WERI-Rb-1 (cell line): ENCODE measurements at places on chromosomes 4 and X.

- no peak for DNase-seq
These were observed 92.5 kb downstream of the FNIP2 start for GRCh38 chr4:158861281-158861680.

GRCh38 chr4:145414841-145415240, 66.8 kb upstream of the SMAD1 start:
- no peak for DNase-seq

DNA sequence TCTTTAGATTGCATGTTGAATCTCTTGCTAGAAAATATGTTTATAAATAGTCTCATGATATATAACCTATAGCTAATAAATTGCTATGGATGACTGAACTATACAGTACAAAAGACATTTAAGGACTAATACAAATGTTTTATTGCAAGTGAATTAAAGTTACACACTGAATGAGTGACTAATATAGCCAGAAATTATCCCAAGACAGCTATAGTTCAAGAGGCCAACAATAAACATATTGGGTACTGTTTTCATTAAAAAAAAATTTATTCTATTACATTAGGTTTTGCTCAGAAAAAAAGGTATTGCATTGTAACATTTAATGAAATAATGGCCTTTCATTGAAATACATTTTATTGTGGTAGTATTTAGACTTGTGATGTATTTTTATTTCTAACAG, 819.1 kb downstream of the TRIML1 start:
- DNase-seq = no peak

DNA sequence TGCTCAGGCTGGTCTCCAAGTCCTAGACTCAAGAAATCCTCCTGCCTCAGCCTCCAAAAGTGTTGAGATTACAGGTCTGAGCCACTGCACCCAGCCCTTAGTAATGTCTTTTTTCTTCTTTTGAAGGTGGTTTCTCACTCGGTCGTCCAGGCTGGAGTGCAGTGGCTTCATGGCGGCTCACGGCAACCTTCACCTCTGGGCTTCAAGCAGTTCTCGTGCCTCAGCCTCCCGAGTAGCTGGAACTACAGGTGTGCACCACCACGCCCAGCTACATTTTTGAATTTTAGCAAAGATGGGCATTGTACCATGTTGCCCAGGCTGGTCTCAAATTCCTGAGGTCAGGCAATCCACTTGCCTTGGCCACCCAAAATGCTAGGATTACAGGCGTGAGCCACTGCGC, 32.3 kb upstream of the ASMTL start:
- no peak for DNase-seq

DNA sequence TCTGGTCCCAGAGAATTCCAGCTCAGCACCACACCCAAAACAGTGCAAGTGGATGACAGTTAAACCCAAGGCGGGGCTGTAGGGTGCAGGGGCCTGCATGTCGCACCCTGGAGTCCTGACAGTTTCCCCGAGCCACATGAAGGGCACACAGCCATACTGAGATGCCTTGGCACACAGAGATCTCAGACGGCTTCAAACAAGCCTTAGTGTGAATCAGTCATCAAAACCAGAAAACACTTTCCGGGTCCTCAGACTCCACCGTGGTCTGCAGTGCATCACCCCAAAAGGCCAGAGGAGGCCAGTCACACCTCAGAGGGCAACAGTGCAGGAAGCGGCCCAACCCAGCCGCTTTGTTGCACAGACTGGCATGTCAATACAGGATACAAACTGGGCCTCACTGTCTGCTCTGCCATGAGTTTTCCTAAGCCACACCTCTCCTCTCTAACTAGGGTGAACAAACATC, 64.6 kb upstream of the ENPP6 start:
- DNase-seq = no peak

- DNase-seq = peak; percentile 59
These were observed 28.8 kb upstream of the CFAP47 start for GRCh38 chrX:35890699-35891098.

DNA sequence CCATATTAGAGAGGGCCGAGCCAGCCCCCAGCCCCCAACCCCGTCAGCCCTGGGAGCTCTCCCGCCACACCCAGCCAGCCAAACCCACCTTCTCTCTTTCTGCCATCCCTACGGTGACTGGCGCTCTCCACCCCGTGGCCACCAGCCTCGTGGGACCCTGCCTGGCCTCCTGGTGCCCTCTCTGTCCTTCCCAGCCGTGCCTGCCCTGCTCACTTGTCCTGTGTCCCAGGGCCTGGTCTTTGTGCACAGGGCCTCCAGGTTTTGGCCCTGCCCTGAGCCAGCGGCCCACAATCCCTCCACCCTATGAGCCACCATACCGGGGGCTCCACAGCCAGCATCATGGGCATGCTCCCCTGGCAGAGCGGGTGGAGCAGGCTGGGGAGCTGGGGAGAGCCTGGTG, 77.4 kb downstream of the ABLIM2 start:
- DNase-seq = no peak

- no peak for DNase-seq
These were observed 18.4 kb downstream of the MAML3 start for GRCh38 chr4:140135529-140136088.

GRCh38 chr4:56755901-56756300, 65.6 kb downstream of the SPINK2 start:
- DNase-seq = no peak

DNA sequence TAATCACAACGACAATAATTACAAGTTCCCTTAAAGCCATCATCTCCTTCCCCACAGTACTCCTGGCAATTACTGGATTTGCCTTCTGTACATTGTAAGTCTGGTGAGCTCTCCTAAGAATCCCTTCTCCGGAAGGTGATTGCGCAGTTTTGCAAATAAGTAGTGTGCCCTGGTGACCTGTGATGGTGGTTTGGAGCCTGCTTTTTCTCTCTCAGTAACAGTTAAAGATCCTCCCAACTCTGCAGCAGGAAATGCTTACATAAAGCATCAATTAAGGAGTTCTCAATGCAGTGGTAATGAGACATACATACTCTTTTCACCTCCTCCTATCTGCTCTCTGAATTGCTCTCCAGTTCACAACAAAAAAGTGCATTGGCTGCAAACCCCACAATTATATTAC, 159.7 kb downstream of the SH2D1A start:
- DNase-seq = no peak

DNA sequence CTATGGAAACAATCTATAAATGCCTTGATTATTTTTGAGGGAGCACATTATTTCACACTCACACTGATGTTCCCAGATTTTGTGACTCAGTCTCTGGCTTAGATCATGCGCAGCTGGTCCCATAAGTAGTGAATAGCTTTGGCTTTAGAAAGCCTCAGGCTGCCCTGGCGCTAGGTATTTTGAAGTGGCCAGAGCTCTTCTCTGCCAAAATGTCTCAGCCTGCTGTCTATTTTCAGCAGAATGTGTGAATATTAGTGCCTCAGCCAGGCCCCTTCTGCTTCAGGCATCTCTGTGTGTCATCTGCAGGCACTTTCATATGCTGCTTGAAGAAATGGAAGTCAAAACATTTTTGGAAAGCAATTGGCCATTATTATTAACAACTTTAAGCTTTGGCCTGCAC, 931.0 kb upstream of the INTU start:
- no peak for DNase-seq

DNA sequence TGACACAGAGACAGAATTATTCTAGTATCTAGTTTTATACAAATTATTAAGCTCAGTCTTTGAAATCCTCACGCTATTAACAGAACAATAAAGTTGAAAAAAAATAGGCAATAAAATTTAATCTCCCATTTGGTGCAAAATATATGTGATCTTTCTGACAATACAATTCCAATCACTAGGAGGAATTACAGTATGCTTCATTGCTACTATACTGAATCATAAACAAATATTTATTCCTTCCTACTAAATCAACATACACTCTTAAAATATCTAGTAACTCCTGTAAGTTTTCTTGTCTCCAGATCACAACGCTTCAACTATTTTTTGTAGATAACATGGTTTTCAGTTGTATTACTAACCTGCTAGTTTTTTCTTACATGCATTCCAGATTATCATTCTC, 45.7 kb downstream of the KLHL8 start:
- DNase-seq = no peak

GRCh38 chrX:39508300-39508692, 589.5 kb downstream of the BCOR start:
- DNase-seq = no peak

GRCh38 chr4:171896426-171896825, 83.2 kb downstream of the GALNTL6 start:
- no peak for DNase-seq

- no peak for DNase-seq
These were observed 46.3 kb downstream of the SULT1E1 start for GRCh38 chr4:69813628-69814027.

- no peak for DNase-seq
These were observed 59.6 kb downstream of the DCX start for GRCh38 chrX:111352424-111352823.

GRCh38 chr4:68447201-68447600, at the start of gene TMPRSS11E:
Gene TMPRSS11E (plus strand): TSS chr4:68447463. CDS start chr4:68447513, 50 bp downstream.
- DNase-seq = no peak

DNA sequence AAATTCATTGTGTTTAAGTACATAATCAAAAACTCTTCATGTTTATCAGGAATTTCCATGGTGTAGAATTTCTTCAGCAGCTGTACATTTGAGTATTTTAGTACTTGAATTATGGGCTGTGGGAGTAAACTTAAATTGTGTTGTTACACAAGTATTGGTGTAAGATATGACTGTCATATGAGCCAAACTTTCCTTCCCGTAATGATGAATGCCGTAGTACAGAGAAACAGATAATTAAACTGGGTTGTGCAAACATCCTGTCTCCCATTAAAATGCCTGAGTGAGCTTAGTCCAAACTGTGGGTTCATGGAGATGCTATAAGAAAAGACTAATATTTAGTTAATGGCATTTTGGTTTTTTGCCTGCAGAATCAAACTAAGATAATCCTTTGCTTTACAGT, 159.2 kb downstream of the SLC4A4 start:
- DNase-seq = no peak

DNA sequence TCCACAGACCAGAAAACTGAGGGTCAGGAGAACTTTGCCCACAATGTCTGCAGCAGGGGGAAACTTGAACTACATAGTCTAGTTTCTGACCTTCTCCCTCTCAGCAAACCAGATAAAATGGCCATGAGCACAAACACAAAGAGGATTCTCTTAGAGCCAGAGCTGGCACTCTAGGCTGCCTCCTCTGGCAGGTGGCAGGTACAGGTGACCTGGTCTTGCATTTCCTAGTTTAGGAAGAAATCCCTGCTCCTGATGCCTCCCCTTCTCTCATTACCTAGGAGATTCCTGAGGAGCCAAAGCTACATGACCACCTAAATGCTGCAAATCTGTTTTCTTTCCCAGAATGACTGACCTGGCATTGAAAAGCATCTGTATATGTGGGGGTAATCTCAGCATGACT, 45.1 kb downstream of the ARHGEF9 start:
- DNase-seq = no peak

GRCh38 chr4:19123681-19124080, 1102.1 kb upstream of the LCORL start:
- no peak for DNase-seq

DNA sequence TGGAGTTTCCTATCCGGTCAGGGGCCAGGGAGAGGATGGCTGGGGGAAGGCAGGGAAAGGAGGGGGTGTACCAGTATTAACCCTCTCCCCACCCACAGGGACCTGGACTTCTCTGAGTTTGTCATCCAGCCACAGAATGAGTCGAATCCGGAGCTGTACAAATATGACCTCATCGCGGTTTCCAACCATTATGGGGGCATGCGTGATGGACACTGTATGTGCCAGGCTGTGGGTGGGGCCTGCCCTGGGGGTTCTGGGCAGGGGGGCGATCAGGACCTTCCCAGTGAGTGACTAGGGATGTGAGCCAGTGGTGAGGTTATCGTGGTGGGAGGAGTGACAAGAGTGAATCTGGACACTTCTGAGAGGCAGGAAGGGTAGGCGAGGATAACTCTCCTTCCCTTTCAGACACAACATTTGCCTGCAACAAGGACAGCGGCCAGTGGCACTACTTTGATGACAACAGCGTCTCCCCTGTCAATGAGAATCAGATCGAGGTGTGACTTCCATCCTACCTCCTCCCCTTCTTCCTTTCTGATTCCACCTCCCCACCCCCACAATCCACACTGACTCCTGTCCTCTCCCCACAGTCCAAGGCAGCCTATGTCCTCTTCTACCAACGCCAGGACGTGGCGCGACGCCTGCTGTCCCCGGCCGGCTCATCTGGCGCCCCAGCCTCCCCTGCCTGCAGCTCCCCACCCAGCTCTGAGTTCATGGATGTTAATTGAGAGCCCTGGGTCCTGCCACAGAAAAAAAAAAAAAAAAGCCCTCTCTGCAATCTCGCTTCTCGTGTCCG, 14.6 kb downstream of the USP11 start:
- DNase-seq = no peak

DNA sequence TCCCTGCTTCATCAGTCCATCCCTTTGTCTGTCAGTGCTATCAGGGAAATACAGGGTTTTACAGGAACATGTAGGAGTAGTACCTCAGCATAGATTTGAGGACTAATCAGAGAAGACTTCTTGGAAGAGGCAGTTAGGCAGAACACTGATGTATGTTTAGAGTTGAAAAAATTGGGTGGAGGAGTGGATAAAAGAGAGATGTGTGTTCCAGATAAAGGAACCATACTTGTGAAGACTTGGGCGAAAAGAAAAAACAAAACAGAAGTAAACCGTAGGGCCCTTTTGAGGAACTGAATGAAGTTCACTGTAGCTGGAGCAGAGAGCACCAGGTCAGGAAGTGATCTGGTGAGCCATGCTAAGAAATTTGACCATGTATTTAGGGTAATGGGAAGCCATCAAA, 32.3 kb downstream of the AFF1 start:
- DNase-seq = no peak

DNA sequence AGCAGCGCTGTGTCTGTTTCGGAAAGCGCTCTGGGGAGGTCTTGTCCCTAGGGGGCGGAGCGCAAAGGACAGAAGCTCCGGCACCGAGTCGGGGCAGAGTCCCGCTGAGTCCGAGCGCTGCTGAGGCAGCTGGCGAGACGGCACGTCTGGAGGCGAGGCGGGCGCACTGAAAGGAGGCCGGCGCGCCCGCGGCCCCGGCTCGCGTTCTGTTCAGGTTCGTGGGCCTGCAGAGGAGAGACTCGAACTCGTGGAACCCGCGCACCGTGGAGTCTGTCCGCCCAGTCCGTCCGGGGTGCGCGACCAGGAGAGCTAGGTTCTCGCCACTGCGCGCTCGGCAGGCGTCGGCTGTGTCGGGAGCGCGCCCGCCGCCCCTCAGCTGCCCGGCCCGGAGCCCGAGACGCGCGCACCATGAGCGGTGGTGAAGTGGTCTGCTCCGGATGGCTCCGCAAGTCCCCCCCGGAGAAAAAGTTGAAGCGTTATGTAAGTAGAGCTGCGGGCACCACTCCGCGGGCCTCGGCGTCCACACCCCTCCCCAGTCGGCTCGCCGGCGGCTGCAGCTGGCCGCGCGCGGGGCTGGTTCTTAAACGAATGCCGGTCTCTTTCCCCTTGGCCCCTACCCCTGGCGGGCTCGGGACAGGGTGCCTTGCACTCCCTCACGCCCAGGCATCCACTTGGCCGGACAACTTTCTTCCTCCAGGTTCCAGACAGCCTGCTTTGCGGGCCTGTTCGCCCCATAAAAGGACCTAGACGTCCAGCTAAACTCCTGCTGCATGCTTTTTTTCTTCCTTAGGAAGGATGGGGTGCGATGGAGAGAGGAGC, at the start of gene GAB1:
GAB1 (plus strand) TSS at position 96 of the 819 bp plus-strand sequence; CDS start at position 409, 313 bp downstream.
- peak; percentile 86 for DNase-seq

- no peak for DNase-seq
These were observed 51.0 kb downstream of the KDR start for GRCh38 chr4:55074386-55074785.

- no peak for DNase-seq
These were observed 153.2 kb upstream of the FRG1 start for GRCh38 chr4:189787216-189788031.

- no peak for DNase-seq
These were observed 2.0 kb upstream of the SH3BP2 start for GRCh38 chr4:2790583-2791517.
